ENCODE measurements at places on chromosomes 7 and 10.

DNA sequence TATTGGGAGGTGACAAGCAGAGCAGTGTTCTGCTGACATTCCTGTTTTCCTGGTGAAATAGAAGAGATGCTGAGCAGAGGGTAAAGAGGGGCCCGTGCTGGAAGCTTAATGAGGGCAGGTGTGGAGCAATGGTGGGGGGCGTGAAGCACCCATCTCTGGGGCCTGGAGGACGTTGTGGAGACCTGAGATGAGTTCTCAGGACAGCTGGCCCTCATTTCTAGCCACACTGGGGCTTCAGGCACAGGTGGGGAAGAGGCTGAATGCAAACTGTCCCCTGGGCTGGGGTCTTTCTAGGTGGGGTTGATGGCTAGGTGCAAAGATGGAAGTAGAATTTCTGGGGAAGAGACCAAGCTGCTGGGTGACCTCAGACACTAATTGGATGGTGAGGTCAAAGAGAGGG is 274.2 kb upstream of the TCERG1L start:
- DNase-seq, result no peak

- no peak for DNase-seq
Measured at GRCh38 chr7:127477295-127478023, 85.0 kb upstream of the ZNF800 start.

GRCh38 chr7:135929722-135930141 is 47.4 kb downstream of the MTPN start:
- DNase-seq, result no peak

- no peak for DNase-seq
Measured at GRCh38 chr10:72659694-72660093, 32.2 kb upstream of the MCU start.

DNA sequence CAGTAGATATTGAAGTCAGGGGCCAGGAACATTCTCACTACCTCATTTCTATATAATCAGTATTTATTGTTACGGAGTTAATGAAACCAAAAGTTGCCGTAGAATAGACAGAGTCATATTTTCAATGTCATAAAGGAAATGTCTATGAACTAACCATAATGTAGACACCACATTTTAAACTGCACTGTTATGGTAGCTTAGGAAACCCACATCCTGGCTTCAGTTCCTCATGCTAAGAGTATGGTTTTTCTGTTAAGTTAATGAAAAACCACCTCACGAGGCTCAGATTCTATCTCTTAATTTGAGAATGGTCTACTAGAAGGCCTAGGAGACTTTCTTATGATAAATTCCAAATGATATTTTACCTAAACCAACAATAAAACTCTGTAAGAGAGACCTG is 166.5 kb downstream of the TMEM26 start:
- DNase-seq, result no peak

- DNase-seq, result no peak
Measured at GRCh38 chr10:3971713-3972112, 186.7 kb upstream of the KLF6 start.

DNA sequence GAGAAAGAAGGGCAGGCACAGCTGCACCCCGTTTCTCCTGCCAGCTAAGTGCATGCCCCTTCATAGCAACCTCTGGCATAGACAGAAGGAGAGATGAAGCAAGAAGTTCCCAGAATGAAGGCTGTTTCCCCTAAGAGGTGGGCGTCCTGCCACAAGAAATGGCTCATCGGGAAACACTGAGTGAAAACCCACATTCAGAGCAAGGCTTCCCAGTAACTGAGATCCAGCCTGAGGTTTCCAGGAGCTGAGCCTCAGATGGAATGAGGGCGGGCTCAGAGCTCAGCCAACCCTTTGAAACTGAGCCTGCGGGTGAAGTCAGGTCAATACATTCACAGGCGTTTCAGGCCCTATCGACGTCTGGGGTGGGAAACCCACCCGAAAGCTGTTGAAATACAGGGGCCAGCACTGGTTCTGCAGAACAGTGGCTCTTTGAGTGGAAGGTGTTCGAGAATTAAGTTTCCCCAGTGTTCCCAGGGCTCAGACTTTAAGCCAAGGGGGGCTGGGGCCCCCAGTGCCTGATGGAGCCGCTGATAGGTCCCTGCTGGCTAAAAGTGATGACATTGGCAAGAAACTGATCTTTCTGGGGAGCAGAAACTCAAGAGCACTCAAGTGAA is 510.2 kb downstream of the RPS24 start:
- no peak for DNase-seq

DNA sequence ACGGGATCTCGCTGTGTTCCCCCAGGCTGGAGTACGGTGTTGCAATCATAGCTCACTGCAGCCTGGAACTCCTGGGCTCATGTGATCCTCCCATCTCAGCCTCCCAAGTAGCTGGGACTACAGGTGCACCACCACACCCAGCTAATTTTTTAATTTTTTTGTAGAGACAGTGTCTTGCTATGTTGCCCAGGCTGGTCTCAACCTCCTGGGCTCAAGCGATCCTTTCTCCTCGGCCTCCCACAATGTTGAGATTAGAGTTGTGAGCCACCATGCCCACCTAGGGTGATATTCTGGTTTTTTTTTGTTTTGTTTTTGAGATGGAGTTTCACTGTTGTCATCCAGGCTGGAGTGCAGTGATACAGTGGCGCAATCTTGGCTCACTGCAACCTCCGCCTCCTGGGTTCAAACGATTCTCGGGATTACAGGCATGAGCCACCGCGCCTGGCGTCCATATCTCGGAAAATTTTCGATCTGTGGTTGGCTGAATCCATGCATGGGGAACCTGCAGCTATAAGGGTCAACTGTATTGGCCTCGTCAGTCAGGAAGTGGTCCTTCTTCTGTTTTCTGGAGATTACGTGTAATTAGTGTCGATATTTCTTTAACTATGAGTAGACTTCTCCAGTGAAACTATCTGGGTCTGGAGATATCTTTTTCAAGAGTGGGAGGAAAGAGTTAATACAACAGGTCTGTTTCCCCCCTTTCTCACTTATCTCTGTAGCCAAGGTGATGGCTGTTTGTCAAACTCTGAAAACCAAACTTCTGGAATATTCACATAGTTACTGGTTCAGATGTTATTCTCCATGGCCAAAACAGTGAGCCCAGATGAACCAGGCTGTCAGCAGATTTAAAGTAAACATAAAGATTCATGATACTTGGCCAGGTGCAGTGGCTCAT is 21.0 kb upstream of the FIS1 start:
- DNase-seq, result no peak

DNA sequence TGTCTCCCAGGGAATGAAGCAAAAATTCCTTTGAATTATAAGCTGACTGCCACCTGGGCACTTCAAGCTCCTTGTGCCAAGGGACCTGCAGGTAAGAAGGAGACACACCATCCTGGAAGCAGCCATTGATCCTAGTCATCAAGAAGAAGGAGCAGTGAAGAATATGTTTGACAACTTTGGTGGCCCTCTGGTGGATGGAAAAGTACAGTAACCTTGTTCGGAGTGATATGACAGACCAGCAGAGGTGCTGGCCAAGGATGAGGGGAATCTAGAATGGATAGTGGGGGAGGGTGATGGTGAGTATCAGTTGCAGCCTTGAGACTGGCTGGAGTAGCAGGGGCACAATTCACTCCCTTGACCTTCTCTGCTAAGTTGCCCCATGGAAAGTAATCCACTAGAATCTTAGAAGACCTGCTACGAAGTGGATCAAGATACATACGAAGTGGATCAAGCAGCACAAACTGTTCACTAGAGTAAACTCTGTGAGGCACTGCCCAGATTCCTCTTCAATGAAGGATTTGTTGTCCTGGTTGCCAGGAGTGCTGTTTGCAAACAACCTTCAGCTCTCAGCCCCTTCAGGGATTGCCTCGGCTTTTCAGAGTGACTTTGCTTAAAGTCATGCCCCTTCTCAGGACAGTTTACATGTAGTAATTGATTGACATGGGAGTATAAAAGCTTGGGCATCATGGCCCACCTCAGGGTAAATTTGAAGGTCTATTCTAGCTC is 44.8 kb upstream of the ORC5 start:
- no peak for DNase-seq

- DNase-seq, result no peak
Measured at GRCh38 chr7:129898502-129899160, 54.1 kb downstream of the UBE2H start.

DNA sequence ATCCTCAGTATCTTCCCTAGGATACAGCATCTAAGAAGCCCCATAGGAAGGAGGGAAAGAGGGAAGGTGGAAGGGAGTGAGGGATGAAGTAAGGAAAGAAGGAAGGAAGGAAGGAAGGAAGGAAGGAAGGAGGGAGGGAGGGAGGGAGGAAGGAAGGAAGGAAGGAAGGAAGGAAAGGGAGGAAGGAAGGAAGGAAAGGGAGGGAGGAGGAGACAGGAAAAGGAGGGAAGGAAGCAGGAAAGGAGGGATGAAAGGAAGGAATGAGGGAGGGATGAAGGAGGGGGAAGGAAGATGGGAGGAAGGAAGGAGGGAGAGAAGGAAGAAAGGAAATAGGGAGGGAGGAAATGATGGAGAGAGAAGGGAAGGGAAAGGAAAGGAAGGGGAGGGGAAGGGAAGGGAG is 455.6 kb upstream of the ZMIZ1 start:
- no peak for DNase-seq

DNA sequence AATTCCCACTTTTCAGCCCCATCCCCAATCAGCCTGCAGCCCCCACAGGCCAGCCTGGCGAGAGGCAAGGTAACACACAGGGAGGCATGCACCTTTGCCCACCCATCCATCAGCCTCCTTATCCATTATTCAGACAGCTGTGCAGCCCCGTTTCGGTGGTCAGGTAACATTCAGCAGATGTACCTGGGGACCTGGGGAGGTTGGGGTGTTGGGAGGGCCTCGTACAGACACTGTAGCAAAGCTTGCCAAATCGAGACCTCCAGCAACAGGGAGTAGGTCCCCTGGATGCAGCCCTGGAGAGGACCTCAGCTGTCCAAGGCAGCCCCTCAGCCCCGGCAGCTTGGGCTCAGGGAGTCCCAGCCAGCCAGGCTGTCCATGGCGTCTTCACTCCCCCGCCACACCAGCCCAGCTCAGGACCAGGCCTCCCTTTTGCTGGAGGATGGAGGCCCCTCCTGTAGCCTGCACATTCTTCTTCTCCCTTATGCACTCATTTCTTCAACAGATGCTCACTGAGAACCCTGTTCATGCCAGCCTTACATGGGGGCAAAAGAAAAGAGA is 8.5 kb upstream of the DRGX start:
- no peak for DNase-seq

DNA sequence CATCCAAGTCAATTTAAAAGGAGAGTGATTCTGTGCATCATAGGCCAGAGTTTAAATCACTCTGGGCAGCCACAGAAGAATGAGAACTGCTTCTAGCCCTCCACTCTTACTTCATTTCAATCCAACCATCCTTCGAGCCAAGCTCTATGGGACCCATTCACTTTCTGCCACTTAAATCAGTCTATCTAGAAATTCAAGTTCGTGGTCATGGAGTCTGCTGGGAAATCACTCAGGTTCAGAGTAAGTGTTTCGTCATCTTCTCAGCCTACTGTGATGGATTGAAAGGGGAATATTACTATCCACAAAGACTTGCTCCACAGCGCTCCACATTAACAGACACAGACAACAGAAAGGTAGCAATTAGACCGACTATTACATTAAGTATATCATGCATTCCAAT is 4.6 kb downstream of the DCLRE1C start:
- no peak for DNase-seq

DNA sequence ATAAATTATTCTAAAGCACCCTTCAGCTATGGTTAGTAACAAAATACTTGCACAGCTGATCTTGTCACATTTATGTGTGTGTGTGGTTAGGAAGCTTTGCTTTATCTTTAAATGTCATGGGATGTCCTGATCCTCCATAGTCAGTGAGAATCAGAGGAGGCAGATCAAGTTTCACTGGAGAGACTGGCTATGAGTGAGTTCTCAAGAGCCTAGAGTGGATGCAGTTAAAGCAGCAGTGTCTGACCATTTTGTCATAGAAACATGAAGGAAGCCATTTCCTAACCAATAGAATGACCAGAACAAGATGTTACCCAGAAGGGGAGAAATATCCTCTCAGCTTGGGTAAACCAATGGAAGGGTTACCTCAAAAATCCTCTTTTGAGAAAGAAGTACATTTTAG is 207.2 kb upstream of the DKK1 start:
- no peak for DNase-seq

DNA sequence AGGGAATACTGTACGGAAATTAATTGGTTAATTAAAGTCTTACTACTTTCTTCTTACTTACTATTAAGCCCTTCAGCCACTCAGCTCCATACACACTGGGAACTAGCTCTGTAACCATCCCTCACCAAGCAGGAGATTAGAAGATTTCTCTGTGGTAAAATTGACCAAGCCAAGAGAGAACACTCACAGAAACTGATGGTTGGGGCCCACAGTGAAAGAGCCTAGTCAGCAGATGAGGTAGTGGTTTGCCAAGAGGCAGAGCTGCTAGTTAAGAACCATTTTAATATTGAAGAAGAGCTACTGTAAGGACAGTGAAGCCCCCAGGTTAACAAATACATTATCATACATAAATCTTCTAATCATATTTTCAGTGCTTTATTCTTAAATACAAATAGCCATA is 21.8 kb upstream of the C10orf53 start:
- no peak for DNase-seq
